Upper lobe of right lung (tissue), 1 donor: ENCODE measurements at places on chromosomes 11 and 22. TPM values are rescaled to one million over a fixed set of nuclear protein-coding genes. Genes with fewer than 3 reads are reported as not detected.
A peak's percentile ranks its signal among the peaks of the same experiment; 100 is the strongest.

DNA sequence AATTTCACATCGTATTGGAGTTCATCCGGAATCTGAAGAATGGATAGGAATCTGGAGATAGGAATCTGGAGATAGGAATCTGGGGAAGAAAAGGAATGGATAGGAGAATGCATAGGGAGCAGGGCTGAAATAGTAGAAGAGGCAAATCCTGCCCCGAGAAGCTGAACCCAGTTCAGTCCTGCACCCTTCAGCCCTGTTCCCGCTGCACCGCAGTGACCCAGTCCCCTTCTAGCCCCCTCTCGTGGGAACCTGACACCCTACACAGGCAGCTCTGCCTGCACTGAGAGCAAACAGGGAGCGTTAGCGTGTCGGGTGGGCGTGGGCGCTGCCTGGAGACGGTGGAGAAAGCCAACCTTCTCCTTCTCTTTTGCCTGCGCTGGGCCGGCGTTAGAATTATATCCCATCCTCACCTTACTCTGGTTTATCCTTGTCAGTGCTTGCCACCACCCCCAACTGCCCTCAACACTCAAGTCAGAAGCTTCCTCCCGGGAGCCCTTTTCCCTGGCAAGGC is 1.0 kb upstream of the CCKBR start:
- DNase-seq: no peak

CNTF gene
- 1.2 TPM for total RNA-seq

GLYATL2 gene
- not detected for total RNA-seq

DNA sequence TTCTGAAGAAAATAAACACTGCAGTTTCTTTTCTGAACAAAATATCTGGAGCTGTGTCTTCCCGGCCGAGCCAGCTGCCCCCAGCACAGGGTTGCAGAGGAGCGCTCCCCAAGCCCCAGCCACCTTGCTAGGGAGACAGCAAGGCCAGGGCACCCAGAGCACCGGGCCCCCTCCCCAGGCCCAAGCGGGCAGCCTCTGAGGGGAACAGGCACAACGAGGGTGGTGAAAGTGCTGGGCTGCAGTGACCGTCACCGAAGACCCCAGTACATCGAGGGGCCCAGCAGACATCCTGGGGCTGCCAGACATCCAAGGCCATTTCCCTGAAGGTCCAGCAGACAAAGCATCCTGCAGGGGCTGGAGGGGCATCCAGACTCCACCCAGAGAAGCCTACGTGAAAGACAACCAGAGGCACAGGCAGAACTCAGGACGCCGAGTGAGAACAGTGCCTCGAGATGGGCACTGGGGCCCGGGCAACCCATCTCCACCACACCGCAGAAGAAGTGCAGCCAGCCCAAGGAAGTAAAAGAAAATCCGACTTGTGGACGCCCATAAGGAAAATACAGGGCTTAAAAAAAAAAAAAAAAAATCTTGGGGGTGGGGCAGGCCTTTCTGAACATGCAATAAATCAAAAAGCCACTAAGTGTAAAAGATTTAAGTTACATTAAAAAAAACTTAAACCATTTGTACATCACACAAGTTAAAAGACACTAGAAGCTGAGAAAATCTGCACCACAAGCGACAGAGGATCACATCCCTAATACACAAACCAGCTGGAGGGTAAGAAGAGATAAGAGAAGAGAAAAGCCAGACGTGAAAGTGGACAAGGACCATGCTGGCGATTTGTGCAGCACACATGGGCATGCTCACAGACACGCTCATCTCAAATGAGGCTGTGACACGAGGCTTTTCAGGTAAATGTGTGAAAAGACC is 36.0 kb upstream of the COMT start:
- DNase-seq: no peak

- no peak for DNase-seq
Measured at GRCh38 chr11:133156986-133157745, 375.1 kb downstream of the OPCML start.

DNA sequence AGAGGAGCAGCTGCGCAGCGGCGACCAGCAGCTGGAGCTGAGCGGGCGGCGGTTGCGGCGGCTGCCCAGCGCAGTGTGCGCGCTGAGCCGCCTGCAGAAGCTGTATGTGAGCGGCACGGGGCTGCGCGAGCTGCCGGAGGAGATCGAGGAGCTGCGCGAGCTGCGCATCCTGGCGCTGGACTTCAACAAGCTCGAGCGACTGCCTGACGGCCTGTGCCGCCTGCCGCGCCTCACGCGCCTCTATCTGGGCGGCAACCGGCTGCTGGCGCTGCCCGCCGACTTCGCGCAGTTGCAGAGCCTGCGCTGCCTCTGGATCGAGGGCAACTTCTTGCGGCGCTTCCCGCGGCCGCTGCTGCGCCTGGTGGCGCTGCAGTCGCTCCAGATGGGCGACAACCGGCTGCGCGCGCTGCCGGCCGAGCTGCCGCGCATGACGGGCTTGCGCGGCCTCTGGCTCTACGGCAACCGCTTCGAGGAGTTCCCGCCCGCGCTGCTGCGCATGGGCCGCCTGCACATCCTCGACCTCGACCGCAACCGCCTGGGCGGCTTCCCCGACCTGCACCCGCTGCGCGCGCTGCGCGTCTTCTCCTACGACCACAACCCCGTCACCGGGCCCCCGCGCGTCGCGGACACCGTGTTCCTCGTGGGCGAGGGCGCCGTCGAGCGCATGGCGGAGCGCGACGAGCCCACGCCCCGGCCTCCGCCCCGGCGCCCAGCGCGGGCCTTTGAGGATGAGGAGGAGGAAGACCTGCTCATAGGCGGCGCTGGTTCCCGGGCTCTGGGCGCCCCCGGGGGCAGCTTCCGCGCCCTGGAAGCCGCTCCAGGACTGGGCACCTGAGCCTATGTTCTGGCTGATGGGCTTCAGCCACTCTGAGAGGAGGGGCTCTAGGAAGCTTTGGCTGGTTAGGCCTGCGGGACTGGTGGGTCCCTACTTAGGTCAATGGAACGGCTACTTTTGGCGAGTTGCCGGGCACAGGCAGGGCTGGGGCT is 787 bp downstream of the LRRC10B start:
- peak; percentile 86 for DNase-seq

DNA sequence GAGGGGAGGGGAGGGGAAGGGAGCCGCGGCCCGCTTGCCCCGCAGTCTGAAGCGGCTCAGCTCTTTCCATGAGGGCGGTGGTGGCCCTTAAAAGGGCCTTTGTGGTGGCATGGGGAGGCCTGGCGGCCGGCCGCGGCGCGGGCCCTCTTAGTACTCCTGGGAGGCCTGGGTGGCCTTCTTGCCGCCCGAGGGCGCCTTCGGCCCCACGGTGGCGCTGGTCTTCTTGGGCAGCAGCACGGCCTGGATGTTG is 6.9 kb downstream of the DPAGT1 start:
- peak; percentile 94 for DNase-seq

DNA sequence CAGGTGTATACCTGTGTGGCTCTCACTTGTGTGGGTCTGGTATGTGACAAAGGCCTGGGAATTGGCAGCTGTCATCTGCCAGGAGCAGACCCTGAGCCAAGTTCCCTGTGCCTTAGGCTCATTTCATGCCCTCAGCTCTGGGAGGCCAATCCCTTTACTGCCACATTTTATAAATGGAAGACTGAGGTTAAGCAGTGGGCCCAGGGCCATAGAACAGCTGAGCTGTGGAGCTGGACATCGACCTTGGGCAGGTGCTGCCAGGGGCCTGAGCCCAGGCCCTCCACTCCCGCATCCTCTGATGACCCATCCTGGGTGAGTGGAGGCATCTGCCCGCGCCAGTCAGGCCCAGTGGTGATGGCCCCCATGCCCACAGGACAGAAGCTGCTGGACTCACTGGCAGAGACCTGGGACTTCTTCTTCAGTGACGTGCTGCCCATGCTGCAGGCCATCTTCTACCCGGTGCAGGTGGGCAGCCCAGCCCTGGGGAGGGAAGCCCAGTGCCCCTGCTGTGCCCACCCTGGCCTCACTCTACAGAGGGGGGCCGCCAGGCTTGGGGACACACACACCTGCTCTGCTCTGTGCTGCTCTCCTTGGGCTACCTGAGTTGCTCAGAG is 20.9 kb upstream of the ARHGAP8 start:
- no peak for DNase-seq

KCNQ1 gene
- 52.9 TPM for total RNA-seq

MMP13 gene
- not detected for total RNA-seq

DNA sequence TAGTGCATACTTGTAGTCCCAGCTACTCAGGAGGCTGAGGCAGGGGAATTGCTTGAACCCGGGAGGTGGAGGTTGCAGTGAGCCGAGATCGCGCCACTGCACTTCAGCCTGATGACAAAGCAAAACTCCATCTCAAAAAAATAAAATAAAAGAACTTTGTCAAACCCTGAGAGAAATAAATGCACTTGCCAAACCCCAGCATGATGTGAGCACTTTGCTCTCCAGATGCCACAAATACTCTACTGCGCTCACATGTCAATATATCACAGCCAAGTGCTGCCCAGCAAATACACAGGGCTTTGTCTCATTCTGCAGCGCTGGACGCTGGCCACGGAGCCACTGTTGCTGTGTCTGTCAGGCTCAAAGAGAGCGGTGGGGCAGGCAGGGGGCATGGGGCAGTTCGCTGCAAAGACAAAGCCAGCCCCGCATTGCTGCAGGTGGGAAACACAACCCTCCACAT is 45.1 kb downstream of the AHNAK start:
- no peak for DNase-seq

DNA sequence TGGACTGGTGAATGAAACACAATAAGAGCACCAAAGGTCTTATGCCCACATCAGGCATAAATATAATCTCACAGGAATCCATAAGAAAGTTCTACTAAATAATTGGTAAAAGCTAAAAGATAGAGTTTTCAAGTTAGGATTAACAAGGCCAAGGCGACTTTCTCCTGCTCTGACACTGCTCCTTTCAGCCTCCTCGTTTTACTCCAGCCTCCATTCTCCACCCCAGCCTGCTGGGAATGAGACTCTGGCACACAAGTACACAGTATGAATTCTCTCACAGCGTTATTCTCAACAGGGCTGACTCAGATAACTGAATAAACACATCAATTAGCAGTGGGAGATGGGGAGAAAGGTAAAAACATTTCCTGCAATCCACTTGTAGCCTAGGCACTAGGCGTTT is 94.9 kb downstream of the APOL5 start:
- no peak for DNase-seq

DNA sequence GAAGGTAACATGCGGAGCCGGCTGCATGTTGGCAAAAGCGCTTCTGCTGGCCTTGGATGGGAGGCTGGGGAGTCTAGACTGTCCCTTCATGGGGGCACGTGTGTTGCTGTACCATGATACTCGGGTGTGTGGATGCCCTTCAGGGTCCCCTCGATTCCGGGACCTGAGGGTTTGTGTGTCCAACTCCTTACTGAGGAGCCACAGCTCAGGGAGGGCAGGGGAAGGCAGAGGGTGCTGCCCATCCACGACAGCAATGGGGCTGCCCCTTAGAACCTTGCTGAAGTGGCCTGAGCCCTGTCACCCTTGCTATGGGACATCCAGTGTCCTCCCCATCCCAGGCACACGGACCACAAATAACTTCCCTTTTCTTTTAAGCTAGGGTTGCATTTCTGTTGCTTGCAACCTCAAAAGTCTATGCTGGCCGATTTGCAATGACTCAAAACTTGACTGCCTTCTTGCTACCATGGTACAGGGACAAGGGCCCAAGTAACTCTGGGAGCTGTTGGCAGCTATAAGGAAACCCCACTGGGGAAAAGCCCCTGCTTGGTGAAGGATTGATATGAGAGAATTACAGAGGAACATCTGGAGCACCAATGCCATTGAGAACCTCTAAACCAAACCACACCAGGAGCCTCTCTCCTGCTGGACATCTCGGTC is 43.8 kb downstream of the RTL6 start:
- DNase-seq: peak; percentile 27

GRCh38 chr11:2134022-2135010 is 4.9 kb downstream of the IGF2 start:
- no peak for DNase-seq

- DNase-seq: no peak
Measured at GRCh38 chr11:68118706-68119448, 2.3 kb downstream of the CHKA start.

DNA sequence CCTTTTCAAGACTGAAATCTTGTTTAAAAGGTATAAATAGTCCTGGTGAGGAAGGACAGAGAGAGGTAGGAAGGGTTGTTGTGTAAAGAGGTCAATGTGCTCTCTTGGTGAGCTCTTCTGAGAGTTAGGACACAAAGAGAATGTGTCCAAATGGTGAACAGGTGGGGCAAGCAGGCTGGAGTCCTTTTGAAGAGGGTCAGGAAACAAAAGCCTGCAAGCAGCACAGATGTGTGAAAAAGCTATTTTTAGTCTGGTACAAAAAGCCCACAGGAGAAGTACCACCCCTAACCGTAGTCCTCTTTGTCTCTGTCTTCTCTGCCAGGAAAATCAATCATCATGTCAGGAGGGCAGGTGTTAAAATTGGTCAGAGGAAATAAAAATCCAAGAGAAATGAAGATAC is 54.4 kb upstream of the SYN3 start:
- DNase-seq: no peak

DNA sequence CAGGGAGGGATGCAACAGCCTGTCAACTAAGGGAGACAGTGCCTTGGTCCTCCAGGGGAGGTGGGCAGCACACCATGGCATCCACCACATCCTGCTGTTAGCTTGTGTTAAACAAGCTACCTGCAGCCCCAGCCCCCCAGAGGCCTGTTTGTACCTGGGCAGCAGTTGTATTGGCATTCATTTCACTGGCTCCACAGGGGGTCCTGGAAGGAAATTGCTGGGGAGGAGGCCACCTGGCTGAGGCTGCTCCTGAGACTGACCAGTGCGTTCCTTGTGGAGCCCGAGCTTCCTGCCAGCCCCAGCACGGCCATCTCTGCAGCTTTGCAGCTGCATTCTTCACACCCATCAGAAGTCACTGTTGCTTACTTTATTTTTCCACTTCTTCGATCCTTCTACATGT is 479.9 kb downstream of the INSC start:
- DNase-seq: no peak

- DNase-seq: no peak
Measured at GRCh38 chr22:39558950-39559349, 11.6 kb upstream of the CACNA1I start.

DNA sequence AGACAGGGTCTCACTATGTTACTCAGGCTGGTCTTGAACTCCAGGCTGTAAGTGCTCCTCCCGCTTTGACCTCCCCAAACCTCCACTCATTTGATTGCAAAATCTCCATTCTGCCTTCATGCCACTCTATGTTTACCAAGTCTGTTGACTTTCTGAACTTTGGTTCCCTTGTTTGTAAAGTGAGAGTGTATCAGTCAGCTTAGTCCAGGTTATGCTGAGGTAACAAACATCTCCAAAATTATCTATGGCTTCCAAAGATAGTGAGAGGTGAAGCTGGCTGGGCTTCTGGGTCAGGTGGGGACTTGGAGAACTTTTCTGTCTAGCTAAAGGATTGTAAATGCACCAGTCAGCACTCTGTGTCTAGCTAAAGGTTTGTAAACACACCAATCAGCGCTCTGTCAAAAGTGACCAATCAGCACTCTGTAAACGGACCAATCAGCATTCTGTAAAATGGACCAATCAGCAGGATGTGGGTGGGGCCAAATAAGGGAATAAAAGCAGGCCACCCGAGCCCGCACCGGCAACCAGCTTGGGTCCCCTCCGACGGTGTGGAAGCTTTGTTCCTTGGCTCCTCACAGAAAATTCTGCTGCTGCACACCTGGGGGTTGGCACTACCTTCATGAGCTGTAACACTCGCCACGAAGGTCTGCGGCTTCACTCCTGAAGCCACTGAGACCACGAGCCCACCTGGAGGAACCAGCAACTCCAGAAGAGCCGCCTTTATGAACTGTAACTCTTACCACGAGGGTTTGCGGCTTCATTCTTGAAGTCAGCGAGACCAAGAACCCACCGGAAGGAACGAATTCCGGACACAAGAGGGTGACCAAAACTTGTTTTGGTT is 109.3 kb downstream of the MIAT start:
- DNase-seq: no peak
